ENCODE measurements at places on chromosomes 2 and 18.
A peak's percentile ranks its signal among the peaks of the same experiment; 100 is the strongest.

DNA sequence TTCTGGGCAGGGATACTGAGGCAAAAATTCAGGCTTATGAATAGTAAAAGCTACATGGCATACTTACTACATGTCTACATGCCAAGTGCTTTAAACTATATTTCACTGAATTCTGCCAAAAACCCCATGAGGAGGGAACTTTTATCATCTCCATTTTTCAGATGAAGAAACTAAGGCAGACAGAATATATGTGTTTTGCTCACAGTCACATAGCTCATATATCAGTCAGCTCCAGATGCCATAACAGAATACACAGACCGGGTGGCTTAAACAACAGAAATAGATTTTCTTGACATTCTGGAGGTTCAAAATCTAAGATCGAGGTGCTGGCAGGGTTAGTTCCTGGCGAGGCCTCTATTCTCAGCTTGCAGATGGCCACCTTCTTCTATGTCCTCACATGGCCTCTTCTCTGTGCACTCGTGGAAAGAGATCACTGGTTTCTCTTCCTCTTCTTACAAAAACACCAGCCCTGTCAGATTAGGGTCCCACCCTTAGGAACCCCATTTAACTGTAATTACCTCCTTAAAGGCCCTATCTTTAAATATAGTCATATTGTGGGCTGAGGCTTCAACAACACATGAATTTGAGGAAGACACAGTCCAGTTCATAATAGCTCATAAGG, 27.1 kb upstream of the CREB1 start:
- DNase-seq, result no peak

DNA sequence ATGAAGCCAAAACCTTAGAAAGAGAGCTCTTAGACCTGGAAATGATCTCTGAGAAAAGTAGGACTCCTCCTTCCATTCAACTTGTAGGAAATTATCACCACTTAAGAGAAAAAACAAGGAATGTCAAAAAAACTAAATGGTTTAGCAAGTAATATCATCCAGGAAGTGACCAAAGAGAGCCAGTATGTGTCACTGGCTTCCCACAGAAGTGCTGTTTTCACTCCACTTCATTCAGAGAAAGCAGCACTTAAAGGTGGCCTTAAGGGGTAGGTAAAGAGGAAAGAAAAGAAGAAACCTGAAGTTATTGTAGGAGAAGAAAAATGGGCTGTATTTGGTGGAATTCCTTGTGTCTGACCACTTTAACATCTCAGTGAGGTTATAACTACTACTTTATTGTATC, 414.4 kb upstream of the ETAA1 start:
- peak; percentile 8 for DNase-seq

DNA sequence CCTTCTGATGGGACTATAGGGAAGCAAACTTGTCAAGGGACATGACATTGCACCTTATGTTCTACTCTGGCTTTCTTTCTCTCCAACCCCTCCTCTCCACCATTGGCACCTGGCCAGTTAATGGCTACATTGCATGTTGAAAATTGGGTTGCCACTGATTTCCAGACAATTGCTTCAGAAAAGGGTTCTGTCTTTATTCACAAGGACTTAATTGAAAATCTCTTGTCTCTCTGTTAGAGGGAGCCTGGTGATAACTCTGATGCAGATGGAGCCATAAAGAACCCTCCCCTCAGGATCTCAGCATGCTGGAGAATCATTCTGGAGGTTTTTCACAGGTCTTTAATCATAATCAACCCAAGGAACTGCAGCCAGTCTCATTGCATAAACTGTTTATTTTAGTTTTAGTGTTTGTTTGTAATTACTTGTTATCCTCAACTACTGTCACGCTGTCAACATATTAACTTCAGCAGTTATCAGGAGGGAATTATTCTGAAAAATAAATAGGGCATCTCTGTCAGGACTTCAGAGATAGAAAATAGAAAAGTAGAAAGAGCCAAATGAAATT, 316.8 kb downstream of the RIT2 start:
- DNase-seq, result no peak

GRCh38 chr2:161905389-161906046, 168.5 kb downstream of the DPP4 start:
- peak; percentile 4 for DNase-seq

- DNase-seq, result no peak
Measured at GRCh38 chr2:203450561-203450960, 84.5 kb downstream of the RAPH1 start.

GRCh38 chr18:67117804-67118203, 398.7 kb downstream of the DSEL start:
- peak; percentile 39 for DNase-seq
